Ureter (tissue), 1 donor: ENCODE measurements at places on chromosomes 3 and 15.

- DNase-seq = no peak
These were observed 14.1 kb upstream of the CXCR6 start for GRCh38 chr3:45929042-45929679.

DNA sequence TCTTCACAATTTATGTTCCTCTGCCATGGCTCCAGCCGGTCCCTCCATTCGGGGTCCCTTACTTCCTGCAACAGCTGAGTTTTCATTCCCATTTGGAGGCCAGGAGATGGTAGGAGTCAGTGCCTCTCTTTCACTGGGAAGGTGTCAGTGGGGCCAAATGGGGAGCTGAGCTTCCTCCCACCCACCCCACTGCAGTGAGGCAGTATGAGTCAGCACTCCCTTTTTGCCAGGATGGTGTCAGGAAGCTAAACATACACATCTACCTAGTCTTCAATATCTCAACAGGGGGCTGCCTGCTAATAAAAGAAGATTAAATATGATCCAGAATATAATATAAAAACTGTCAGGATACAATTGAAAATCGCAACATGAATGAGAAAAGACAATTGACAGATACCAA lies 12.7 kb upstream of the ACTC1 start:
- DNase-seq = no peak

- no peak for DNase-seq
These were observed 6.3 kb upstream of the NCBP2 start for GRCh38 chr3:196948442-196949284.

DNA sequence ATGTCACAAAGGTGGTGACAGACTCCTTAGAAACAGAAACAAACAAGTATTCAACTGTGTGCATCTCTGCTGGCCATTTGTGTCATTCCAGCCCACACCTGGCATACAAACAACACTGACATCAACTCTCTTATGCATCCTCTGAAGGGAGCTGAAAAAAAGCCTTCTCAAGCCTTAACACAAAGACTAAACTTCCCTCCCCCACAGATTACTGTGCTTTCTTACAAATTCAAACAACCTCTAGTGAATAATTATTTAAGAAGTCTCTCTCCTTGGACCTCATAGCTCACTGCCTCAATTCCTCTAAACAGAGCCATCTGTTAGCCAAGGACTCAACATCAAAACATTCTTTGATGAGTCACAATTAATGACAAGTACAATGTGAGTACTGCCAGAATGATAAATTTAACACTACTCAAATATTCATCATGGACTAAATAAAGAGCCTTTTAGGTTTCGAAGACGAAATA lies 132.1 kb downstream of the WDR76 start:
- DNase-seq = no peak

DNA sequence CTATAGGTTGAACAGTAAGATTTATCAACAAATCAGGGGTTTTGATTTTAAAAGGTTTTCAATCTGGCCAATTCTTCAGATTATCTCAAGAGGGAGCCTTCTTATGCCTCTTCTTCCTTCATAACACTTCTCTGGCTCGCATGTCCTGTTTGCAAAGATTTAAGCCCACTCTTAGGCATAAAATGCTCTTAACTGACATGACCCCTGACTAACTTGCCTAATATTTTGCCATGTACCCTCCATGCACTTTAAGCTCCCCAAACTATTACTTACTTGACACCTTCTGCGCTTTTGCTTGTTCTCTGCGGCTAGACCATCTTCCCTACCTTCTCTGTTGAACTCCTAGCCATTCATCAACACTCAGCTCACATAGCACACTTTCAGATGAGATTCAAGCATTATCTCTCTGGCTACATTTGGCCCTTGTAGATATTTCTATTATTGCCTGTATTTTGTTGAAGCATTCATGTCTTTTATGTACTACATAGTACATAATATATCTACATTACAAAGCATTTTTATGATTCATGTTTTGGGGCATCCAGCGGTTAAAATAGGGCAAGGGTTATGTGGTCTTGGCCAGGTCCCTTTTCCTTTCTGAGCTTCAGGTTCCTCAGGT lies 1.0 kb upstream of the ARIH1 start:
- no peak for DNase-seq

- DNase-seq = no peak
These were observed 37.6 kb downstream of the ERICH6 start for GRCh38 chr3:150666167-150666566.

DNA sequence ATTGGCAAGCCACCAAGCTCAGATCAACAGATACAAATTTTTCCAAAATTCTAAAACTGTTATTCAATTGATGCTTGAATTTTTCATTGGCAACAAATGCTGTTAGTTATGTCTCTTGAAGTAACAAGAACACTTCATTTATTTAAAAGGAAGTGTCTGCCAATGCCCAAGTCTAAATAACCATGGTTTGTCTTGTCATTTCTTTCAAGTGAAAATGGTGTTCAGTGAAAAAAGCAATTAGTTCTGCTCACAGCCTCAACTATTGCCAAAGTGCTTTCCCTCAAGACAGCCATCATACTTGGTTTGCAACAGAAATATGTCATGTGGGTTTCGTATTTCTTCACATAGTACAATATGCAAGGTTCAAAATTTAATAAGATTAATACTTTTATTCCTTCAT lies 312.6 kb upstream of the LMCD1 start:
- DNase-seq = no peak
